ENCODE measurements at places on chromosomes 2 and 18. TPM values are rescaled to one million over a fixed set of nuclear protein-coding genes. Genes with fewer than 3 reads are reported as not detected.

NMUR1 gene
- total RNA-seq, result not detected

CCDC121 gene
- total RNA-seq, result 4.1 TPM

SKOR2 gene
- not detected for total RNA-seq

HOXD12 gene
- not detected for total RNA-seq
